ENCODE measurements at places on chromosomes 7 and 10. TPM values are rescaled to one million over a fixed set of nuclear protein-coding genes. Genes with fewer than 3 reads are reported as not detected.

The WNT16 gene
- 0.33 TPM for total RNA-seq

The SRI gene
- 114 TPM for total RNA-seq

The VAX1 gene
- total RNA-seq = not detected

The CHAT gene
- not detected for total RNA-seq

The DNAH11 gene
- 0.92 TPM for total RNA-seq

The P4HA1 gene
- total RNA-seq = 457 TPM

The IGFBP3 gene
- total RNA-seq = 1,159 TPM

The SGCE gene
- total RNA-seq = 116 TPM

The NEURL1 gene
- under 0.01 TPM for total RNA-seq

The PNLIPRP1 gene
- not detected for total RNA-seq

The GRM3 gene
- not detected for total RNA-seq

The DPP6 gene
- total RNA-seq = not detected

The UTF1 gene
- not detected for total RNA-seq

The TRPV5 gene
- not detected for total RNA-seq

The OPN4 gene
- not detected for total RNA-seq

The GIMAP5 gene
- total RNA-seq = not detected

The GNAT3 gene
- not detected for total RNA-seq

The MCM7 gene
- total RNA-seq = 31.6 TPM

The DPYSL4 gene
- 52.0 TPM for total RNA-seq
